ENCODE measurements at places on chromosomes 3 and 15. TPM values are rescaled to one million over a fixed set of nuclear protein-coding genes. Genes with fewer than 3 reads are reported as not detected.

Gene MEF2A
- total RNA-seq, result 98.2 TPM

- peak; percentile 63 for DNase-seq
Observed at GRCh38 chr15:43105077-43105736, 631 bp downstream of the UBR1 start.

DNA sequence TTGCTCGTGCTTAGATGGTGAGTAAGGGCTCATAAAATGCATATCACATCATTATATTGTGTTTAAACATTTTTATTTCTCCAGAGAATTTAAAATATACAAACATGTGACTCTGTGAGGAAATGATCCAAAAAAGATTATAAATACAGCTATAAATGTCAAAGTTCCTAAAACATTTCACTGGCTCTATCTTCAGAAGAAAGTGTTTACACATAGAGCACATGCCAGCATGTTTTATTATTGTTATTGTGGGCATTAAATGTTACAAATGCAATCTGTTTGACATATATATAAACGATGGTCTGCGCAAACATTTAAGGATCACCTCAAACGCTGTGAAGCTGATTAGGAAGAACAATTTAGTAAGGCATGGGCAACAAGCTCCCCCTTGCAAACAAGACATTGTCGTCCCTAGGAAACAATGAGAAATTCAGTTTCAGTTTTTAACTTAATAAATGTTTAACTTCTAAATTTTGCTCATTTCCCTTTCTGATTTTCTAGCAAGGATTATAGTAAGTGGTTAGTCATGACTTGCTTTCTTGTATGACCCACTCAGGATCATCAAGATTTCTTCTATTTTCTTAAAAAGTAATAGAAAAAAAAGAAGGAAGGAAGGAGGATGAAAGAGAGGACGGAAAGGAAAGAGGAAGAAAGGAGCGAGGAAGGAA, 207.5 kb downstream of the SATB1 start:
- no peak for DNase-seq

DNA sequence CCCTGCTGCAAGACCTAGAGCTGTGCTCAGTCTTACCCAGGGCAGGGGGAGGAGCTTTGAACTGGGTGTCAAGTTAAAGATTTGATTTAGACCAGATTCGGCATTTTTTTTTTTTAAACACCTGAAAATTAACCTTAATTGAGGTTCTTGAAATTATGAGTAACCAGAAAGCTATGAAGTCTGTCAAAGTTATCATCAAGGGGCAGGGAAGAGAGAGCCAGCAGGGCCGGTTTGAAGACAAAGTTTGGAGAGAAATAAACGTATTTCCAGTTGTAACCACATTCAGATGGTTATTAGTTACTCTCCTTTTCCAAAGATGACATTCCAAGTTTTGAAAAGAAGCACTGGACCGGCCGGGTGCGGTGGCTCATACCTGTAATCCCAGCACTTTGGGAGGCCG, 12.0 kb downstream of the TMEM266 start:
- no peak for DNase-seq

DNA sequence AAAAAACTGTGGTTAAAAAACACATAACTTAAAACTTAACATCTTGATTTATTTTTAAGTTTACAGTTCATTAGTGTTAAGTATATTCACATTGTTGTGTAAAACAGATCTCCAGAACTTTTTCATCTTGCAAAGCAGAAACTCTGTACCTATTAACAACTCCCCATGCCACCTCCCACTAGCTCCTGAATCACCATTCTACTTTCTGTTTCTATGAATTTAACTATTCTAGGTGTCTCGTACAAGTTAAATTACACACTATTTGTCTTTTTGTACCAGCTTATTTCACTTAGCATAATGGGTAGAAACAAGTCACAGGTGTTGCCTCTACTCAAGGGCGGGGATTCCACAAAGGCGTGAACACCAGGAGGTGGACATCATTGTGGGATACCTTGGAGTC, 43.2 kb downstream of the CRTC3 start:
- no peak for DNase-seq

- no peak for DNase-seq
Observed at GRCh38 chr3:11323813-11324212, 51.6 kb downstream of the ATG7 start.

GRCh38 chr3:34983631-34984030, 655.7 kb upstream of the ARPP21 start:
- no peak for DNase-seq

GRCh38 chr3:112010636-112011035, 11.9 kb downstream of the TAGLN3 start:
- no peak for DNase-seq

Gene IL5RA
- not detected for total RNA-seq

- DNase-seq, result peak; percentile 73
Observed at GRCh38 chr3:183554377-183554776, 1.1 kb downstream of the KLHL6 start.
